Mesenteric fat pad (tissue), 1 donor: ENCODE measurements at places on chromosomes 3 and 15. TPM values are rescaled to one million over a fixed set of nuclear protein-coding genes. Genes with fewer than 3 reads are reported as not detected.

Gene MAP2K1
- 75.4 TPM for total RNA-seq

Gene CHRD
- 11.3 TPM for total RNA-seq

Gene SOX14
- total RNA-seq: not detected

Gene KNL1
- total RNA-seq: 0.35 TPM

Gene VWA5B2
- total RNA-seq: not detected

Gene SYNPR
- not detected for total RNA-seq

Gene CNTN4
- total RNA-seq: 3.8 TPM

Gene CYP1A1
- total RNA-seq: 65.0 TPM

DNA sequence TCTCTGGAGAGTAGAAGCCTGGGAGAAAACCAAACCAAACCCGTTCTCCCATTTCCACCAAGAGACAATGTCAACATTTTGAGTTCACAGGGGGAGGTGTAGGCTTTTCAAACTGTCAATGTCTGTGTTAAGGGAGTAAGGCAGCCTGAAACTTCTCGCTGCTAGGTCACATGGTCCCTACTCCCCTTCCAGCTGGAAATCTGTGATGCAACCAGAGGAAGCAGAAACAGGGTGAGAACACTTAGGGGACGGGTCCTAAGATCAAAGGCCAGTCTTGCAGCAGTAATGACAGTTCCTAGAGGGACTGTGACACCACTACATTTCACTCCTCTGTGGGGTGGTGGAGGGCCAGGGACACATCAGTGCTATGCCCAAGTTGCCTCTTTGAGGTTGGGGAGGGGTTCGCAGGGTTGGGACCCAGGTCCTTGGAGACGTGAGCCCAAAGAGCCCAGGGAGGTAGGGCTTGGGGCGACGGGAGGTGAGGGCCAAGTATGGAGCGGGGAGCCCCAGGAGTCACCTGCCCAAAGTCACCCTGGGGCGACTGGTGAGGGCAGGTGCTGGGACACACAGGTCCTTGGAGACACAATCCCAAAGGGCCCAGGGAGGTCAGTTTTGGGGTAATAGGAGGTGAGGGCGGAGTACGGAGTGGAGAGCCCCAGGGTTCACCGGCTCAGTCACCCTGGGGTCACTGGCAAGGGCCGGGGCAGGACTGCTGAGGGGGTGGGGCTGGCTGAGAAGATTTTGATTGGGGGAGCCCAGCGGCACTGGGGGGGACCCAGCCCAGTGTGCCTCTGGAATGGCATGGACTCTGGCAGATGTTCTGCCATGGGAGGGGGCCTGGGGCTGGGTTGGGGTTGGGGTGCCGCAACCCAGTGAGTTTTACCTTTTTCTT, 582 bp downstream of the GOLGA6L2 start:
- DNase-seq: no peak

GRCh38 chr3:134656211-134656800, 5.5 kb upstream of the KY start:
- DNase-seq: peak; percentile 33

DNA sequence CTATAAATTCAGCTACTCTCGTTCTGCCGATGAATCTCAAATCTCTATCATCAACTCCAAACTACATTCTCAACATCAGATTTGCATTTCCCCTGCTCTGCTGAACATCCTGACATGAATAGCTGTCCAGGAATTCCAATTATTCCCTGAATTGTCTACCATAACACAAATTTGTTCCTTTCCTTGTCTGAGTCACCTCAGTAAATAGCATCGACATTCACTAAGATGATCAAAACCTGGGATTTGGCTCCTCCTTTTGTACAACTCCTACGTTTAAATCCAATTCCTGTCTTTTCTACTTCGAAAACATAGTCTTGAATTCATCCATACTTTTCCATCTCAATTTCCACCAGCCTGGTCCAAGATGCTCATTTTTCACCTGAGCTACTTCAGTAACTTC, 107.0 kb downstream of the GREM1 start:
- no peak for DNase-seq

DNA sequence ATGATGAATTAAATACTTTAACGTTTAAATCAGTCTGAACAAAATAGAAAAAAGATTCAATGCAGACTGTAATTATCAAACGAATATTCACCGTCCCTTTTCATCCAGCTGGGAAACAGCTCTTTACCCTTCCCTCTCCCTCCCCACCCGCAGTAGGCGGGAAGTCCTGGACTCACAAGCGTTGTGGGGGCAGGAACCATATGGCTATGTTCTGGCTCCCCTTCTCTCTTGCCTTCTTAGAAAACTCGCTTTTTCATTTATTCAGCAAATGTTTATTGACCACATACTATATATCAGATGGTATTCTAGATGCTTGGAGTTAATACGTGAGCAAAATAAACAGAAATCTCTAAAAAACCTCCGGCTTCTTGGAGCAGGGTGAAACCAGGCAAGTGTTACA, 715 bp upstream of the SCAPER start:
- DNase-seq: no peak

DNA sequence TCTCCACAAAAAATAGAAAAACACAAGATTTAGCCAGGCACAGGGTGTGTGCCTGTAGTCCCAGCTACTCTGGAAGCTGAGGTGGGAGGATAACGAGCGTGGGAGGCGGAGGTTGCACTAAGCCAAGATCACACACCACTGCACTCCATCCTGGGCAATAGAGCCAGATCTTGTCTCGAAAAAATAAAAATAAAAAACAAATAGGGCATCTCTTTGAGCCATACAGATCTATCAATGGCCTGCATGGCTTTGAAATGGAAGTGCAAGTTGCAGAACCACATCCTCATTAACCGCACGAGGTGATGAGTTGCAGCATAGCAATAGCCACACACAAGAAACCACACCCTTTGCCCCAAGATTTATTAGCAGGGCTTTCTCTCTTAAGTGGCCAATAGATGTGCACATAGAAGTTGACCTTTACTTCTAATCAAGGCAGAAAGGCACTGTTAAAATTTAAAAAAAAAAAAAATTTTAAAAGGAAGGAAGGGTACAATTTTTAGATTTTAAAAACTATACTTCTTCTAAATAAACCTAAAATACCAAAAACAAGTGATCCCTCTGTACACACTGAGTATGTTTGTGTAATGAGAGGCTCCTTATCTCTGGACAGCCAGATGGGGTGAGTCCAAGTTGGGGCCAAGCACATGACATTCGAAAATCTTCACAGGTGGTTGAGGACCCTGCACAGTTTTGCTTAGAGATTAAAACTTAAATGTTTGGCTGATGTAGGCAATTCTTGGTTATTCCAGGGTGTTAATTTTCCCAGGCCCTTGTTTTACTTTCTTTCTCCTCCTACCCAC, 53.4 kb downstream of the FILIP1L start:
- DNase-seq: no peak

GRCh38 chr3:133591271-133591742, 17.8 kb downstream of the CDV3 start:
- DNase-seq: no peak

- no peak for DNase-seq
Observed at GRCh38 chr3:67995206-67995605, 340.8 kb upstream of the SUCLG2 start.

DNA sequence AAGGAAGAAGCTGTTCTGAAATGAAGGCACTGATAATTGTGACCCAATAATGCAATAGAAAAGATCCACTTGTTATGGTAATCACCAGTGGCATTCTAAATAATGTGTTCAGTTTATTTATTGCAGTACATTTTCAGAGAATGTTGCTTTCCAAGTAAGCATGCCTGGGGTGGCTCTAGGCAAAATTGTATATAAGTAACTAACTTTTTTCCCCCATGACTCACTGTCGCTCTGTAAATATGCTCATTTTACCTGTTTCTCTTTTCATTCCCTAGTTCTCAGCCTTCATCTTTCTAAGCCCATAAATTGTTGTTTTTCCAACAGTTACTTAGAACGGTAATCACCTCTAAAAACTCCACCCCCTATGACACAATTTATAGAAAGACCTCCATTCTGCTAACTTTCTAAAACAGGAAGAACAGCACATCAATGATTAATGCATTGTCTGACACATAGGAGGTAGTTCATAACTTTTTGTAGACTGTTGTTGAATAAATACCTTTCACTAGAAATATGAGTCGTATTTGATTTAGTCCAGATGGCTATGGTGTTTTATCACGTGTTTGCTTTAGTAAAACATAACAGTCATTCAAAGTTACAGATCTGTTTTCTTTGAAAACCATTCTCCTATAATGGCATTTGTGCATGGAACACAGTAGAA, 143.1 kb downstream of the LSAMP start:
- no peak for DNase-seq

- DNase-seq: peak; percentile 12
Observed at GRCh38 chr3:58062472-58062871, 54.2 kb downstream of the FLNB start.

- no peak for DNase-seq
Observed at GRCh38 chr3:14826069-14826468, 7.3 kb downstream of the FGD5 start.

DNA sequence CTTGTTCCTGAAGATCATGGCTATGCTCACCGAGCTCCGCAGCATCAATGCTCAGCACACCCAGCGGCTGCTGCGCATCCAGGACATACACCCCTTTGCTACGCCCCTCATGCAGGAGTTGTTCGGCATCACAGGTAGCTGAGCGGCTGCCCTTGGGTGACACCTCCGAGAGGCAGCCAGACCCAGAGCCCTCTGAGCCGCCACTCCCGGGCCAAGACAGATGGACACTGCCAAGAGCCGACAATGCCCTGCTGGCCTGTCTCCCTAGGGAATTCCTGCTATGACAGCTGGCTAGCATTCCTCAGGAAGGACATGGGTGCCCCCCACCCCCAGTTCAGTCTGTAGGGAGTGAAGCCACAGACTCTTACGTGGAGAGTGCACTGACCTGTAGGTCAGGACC, 35.2 kb downstream of the NR1I2 start:
- DNase-seq: no peak

GRCh38 chr3:152416808-152417580, 148.3 kb downstream of the MBNL1 start:
- DNase-seq: no peak

GRCh38 chr3:115657168-115657567, 33.9 kb downstream of the GAP43 start:
- DNase-seq: no peak

DNA sequence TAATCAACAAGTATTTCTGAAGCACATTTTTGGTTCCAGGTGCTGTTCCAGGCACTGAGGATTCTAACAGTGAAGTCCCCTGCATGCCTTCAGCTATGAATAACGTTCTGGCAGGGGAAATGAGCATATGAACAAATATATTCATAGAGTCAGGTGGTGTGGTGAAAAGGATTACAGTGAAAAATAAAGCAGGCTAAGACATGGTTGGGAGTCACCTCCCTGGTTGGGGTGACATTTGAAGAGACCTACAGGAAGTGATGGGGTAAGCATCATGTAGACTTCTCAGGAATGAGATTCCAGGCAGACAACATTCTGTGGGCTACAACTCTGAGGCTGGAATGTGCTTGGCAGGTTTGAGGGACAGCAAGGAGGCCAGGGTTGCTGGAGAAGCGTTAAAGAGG, 15.0 kb downstream of the FRMD4B start:
- no peak for DNase-seq

DNA sequence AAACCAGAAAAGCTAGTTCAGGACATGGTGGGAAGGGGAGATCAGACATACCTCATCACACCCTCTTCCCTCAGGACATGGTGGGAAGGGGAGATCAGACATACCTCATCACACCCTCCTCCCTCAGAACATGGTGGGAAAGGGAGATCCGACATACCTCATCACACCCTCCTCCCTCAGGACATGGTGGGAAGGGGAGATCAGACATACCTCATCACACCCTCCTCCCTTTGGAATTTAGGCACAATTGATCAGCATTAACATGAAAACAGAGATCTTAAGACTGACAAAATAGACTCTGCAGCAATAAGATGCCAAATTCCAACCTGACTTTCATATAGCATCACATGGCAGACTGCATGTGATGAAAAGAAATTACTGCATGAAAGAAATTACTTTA, 412.7 kb upstream of the ZNF717 start:
- DNase-seq: no peak

DNA sequence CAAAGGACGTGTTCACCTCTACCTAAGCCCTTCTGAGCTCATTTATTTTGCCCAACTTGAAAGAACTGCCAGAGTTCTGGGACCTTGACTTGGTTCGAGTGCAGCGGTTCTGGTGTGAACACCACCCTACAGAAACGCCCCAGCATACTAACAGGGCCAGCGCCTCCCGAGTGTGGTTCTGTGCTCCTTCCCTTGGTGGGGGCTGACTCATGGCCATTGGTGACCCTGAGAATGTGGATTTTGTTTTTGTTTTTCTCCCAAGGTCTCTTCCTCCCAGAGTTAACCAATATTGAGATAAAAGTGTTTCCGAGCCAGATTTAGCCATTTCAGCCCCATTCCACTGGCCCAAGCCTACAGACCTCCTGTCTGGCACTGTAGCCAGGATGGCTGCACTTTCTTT, 27.9 kb downstream of the SEMA7A start:
- no peak for DNase-seq

DNA sequence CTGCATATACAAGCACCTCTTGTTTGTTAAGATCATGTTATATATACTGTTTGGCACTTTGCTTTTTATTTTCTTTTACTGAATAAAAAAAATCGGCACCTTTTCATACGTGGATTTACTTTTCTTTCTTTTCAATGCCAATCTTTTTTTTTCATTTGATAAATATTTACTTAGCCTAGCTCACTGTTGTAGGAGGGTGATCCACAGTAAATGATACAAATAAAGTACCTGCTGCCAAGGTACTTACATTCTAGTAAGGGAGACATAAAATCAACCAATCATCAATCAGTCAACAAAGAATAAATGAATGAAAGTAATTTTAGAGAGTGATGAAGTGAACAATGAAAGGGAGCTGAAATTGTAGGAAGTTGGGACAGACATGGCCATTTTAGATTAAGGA, 18.3 kb downstream of the GNB5 start:
- DNase-seq: no peak

DNA sequence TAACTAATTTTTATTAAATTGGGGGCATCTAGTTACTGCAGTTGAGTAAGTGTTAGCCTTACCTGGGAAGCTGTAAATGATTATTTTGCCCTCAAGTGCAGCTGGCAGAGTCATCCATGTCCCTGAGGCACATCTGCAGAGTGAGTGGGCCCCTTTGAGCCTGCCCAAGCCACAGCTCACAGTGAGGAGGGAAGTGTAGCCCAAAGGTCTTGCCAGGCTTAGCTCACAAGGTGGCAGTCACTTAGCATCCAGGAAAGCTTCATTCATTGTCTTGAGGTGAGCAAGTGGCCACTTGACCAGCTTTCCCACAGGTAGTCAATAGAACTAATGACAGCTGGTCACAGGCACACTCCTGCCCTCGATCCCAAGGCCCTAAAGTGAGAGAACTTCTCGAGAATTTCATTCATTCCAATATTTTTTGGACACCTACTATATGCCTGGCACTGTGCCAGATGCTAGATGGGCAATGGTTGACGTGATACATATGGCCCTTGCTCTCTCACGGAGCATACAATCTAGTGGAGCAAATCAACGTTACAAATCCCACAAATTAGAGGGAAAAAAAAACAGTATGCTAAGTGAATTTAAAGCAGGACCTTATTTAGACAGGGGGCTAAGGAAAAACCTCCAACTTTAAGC, 163.3 kb upstream of the IL12A start:
- DNase-seq: no peak
